ENCODE measurements at places on chromosomes 3 and 15.

GRCh38 chr3:193894121-193894863, 241.7 kb upstream of the HES1 start:
- no peaks in the 10 kb centered on the region for H3K4me1 ChIP-seq
- DNase-seq = no peak
- no peaks in the 10 kb centered on the region for H3K27me3 ChIP-seq
- H3K36me3 ChIP-seq = no peaks in the 10 kb centered on the region

DNA sequence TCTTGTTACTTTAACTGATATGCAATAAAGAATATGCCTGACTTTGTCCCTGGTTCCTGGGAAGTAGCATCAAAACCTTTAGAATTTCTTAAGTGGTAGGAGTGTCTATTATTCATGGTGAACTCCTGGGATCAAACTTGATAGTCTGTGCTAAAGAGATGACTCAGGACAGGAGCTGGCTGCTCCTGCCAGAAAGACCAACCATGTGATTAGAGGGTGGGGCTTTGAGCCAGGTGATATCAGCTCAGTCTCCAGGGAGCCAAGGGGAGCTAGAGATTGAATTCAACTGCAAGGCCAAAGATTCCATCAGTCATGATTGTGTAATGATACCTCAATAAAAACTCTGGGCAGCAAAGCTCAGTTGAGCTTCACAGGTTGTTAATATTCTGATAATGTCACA, 20.6 kb upstream of the TMC3 start:
- no peak overlapping the region for H3K27ac ChIP-seq
- no peaks in the 10 kb centered on the region for H3K27me3 ChIP-seq
- H3K36me3 ChIP-seq = no peaks in the 10 kb centered on the region
- no peak for DNase-seq
- H3K4me3 ChIP-seq = no peak overlapping the region

DNA sequence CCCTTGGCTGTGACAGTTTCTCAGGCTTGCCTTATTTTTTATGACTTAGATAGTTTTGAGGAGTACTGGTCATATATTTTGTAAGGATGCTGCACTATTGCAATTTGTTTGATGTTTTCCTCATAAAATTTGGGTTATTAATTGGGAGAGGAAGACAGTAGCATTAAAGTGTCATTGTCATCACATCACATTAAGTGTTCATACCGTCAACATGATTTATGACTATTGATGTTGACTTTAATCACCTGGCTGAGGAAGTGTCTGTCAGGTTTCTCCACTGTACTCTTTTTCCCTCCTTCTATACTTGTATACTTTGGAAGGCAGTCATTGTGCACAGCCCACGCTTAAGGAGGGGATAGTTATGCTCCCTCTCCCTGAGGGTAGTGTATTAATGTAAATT, 26.9 kb downstream of the TRIM69 start:
- no peak for DNase-seq
- no peaks in the 10 kb centered on the region for H3K27me3 ChIP-seq
- H3K36me3 ChIP-seq = no peaks in the 10 kb centered on the region

GRCh38 chr15:48596841-48597240, 48.7 kb downstream of the FBN1 start:
- H3K27ac ChIP-seq = no peak overlapping the region
- H3K27me3 ChIP-seq = no peaks in the 10 kb centered on the region
- no peak overlapping the region for H3K4me3 ChIP-seq
- no peak for DNase-seq
- H3K36me3 ChIP-seq = no peaks in the 10 kb centered on the region

- H3K4me1 ChIP-seq = no peaks in the 10 kb centered on the region
- no peak overlapping the region for H3K27ac ChIP-seq
- H3K4me3 ChIP-seq = no peak overlapping the region
- DNase-seq = no peak
- no peaks in the 10 kb centered on the region for H3K36me3 ChIP-seq
Observed at GRCh38 chr3:72579191-72579580, 269.1 kb downstream of the SHQ1 start.

DNA sequence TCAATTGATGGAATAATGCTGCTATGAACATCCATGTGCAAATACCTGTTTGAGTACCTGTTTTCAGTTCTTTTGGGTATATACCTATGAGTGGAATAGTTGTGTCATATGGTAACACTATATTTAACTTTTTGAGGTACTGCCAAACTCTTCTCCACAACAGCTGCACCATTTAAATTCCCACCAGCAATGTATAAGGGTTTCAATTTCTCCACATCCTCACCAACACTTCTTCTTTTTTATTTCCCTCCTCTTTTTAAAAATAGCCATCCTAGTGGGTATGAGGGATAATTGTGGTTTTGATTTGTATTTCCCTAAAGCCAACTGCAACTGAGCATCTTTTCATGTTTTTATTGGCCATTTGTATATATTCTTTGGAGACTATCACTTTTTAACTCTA, 31.3 kb upstream of the ARHGEF3 start:
- H3K36me3 ChIP-seq = no peaks in the 10 kb centered on the region
- no peaks in the 10 kb centered on the region for H3K27me3 ChIP-seq
- no peak for DNase-seq
- no peak overlapping the region for H3K27ac ChIP-seq
- no peak overlapping the region for H3K4me3 ChIP-seq

DNA sequence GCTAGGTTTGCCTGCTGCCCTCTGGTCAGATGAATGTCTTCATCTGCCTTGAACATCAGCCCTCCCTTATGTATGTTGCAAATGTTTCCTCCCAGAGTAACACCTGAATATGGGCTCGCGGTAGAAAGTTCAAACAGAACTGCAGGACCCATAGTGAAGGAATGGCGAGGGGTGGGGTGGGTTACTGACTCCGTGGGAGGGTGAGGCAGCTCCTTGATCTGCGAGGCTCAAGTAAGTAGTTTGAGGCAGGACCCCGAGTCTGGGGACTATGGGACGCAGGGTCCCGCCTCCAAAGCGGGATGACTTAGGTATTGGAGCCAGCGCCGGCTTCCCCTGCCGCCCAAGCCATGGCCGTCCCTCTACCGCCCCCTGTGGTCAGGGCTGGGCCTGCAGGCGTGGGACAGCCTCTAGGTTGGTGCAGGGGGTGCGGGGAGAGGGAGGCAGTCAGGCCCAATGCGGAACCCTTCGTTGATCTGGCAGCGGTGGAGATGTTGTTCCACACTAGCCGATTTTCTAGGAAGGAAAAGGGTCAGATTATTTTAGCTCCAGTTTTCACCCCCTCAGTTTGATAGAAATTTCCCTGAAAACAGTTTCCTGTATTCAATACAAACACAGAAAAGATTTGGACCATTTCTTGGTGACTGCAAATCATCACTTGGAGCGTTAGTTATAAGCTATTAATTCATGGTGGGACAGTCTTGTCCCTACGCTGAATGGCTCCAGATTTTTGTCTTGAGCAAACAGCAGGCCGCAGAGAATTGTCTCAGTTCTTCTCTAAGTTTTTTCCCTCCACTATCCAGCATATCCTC, 72.3 kb downstream of the CORO2B start:
- H3K27ac ChIP-seq = no peak overlapping the region
- no peak overlapping the region for H3K4me3 ChIP-seq
- H3K4me1 ChIP-seq = no peaks in the 10 kb centered on the region
- H3K27me3 ChIP-seq = no peaks in the 10 kb centered on the region
- no peaks in the 10 kb centered on the region for H3K36me3 ChIP-seq
